Ovary (tissue), 10 donors: ENCODE measurements at places on chromosomes 16 and 17. TPM values are rescaled to one million over a fixed set of nuclear protein-coding genes. Genes with fewer than 3 reads are reported as not detected.

The SLC5A11 gene
- not detected for total RNA-seq

The HOXB1 gene
- not detected for total RNA-seq

DNA sequence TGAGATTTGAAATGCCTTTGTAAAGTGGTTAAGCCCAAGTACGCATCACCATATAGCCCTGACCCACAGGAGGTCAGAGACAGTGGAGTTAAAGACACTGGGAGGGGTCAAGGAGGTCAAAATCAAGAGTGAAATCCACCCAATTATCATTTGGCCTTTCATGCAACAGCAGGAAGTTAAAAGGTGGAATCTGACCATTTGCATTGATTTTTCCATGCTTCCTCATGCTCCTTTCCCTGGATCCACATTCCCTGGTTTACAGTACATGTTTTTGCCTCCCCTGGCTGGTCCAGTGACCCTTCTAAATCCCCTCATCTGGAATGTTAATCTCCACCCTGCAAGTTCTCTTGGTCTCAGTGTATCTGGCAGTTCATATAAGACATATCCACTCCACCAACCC lies 36.6 kb upstream of the TOM1L1 start:
- H3K4me1 ChIP-seq = no peaks in the 10 kb centered on the region
- no peak for DNase-seq
- H3K4me3 ChIP-seq = no peak overlapping the region
- no peaks in the 10 kb centered on the region for H3K27me3 ChIP-seq

The KRTAP9-2 gene
- total RNA-seq = not detected

DNA sequence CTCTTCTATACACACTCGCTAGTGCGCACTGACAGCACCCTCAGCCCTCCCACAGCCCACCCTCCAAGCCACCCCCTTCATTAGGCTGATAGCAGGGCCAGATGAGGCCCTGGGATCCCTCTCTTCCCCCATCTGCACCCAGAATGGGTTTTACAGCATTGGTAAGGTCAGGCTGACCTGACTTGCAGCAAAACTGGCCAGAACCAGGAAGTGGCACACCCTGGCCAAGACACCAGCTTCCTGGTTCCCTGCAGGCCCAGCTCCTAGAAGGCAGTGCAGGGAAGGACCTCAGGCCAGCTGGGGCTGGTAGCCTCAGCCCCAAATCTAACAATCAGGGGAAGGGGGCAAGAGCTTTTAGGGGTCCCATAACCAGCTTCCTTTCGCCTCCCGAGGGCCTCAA lies 50.0 kb upstream of the MRPS23 start:
- peaks cover 29% of the 10 kb centered on the region for H3K4me1 ChIP-seq
- no peak overlapping the region for H3K4me3 ChIP-seq
- DNase-seq = peak; percentile 51
- no peaks in the 10 kb centered on the region for H3K36me3 ChIP-seq

DNA sequence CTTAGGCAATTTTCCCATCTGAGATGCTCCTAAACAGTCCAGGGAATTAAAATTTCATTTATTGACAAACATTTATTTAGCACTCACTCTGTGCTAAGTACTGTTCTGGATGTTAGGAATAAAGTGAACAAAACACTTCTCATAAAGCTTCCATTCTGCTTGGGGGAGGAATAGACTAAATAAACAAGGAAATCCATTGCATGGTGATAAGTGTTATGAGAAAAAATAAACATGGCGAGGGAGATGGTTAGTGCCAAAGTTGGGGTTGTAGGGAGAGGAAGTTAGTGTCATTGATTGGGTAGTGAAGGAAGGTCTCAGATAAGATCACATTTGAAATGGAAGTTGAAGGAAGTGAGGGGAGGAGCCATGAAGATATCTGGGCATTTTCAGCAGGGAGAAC lies 72.2 kb upstream of the CES5A start:
- H3K27ac ChIP-seq = no peak overlapping the region
- no peaks in the 10 kb centered on the region for H3K4me1 ChIP-seq
- no peak overlapping the region for H3K4me3 ChIP-seq

- peaks cover 4% of the 10 kb centered on the region for H3K4me1 ChIP-seq
- H3K27ac ChIP-seq = no peak overlapping the region
- no peak overlapping the region for H3K4me3 ChIP-seq
These were observed 24.3 kb upstream of the MGAT5B start for GRCh38 chr17:76843703-76844484.

- H3K27ac ChIP-seq = no peak overlapping the region
- H3K27me3 ChIP-seq = no peaks in the 10 kb centered on the region
- DNase-seq = no peak
These were observed 44.7 kb upstream of the LGALS9 start for GRCh38 chr17:27586203-27586721.

DNA sequence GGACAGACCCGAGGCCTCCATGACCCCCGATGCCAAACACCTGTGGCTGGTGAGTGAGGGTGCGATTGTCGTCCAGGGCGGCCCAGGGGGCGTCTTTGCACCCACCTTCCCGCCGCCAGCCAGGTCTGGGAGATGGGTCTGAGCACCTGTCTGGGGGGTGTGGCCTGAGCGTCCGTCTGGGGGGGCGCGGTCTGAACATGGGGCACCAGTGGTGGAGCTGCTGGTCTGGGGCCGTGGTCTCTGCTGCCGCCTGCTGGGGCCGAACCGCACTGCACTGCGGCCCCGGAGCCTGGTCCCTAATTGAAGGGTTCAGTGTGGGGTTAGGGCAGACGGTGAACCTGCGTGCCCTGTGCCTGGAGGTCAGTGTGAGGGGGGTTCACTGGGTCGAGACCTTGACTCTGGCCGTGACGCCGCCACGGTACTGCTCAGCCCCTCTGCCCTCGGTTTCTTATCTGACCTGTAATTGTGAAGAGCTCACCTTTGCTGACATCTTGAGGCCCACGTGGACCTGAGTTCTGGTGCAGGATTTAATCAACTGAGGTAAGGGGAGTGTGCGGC lies 12.6 kb upstream of the TCF25 start:
- H3K4me3 ChIP-seq = no peak overlapping the region
- H3K27ac ChIP-seq = no peak overlapping the region
- H3K4me1 ChIP-seq = no peaks in the 10 kb centered on the region

The NXPH3 gene
- 9.6 TPM for total RNA-seq

The RPL19 gene
- 2,774 TPM for total RNA-seq

- H3K27ac ChIP-seq = no peak overlapping the region
- DNase-seq = no peak
- H3K36me3 ChIP-seq = no peaks in the 10 kb centered on the region
These were observed 14.2 kb downstream of the KIF1C start for GRCh38 chr17:5011928-5012327.

DNA sequence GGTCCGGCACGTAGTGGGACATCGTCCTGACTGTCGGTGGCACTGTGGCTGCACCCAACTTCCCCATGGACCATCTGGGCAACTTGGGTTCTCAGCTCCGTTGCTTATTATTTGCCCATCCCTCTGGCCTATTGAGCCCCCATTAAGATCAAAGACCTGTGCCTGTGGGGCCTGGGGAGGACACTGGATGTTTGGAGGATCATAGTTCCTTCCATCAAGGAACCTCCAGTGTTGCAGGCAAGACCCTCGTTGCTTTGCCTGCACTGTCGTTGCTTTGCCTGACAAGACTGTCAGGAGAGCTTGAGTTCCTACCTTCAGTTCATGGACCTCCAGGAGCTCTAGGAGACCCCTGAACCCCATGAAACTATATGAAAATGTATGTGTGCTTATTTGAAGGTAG lies 127.2 kb downstream of the CCDC144A start:
- no peaks in the 10 kb centered on the region for H3K4me1 ChIP-seq
- no peak overlapping the region for H3K27ac ChIP-seq
- no peaks in the 10 kb centered on the region for H3K36me3 ChIP-seq
- H3K27me3 ChIP-seq = no peaks in the 10 kb centered on the region
- no peak overlapping the region for H3K4me3 ChIP-seq
- DNase-seq = no peak

GRCh38 chr17:39660397-39661385 lies 4.5 kb upstream of the TCAP start:
- H3K27me3 ChIP-seq = no peaks in the 10 kb centered on the region
- no peak for DNase-seq
- H3K4me1 ChIP-seq = peaks cover 3% of the 10 kb centered on the region
- no peaks in the 10 kb centered on the region for H3K36me3 ChIP-seq
- no peak overlapping the region for H3K4me3 ChIP-seq

The CCL23 gene
- 3.7 TPM for total RNA-seq
